MCF 10A (cell line): ENCODE measurements at places on chromosomes 1 and 21.

DNA sequence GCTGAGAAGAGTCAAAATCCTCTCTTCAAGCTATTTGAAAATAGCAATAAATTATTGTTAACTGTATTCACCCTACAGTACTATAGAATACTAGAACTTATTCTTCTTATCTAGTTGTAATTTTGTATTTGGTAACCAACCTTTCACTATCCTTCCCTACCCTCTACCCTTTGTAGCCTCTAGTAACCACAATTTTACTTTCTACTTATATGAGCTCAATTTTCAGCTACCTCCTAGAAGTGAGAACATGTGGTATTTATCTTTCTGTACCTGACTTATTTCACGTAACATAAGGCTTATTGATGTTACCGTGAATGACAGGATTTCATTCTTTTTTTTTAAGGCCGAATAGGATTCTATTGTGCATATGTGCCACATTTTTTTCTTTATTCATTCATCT, 30.0 kb downstream of the ZC3H11B start:
- no peak for DNase-seq

- DNase-seq: no peak
These were observed 104.0 kb downstream of the PAX7 start for GRCh38 chr1:18734461-18735223.

- no peak for DNase-seq
These were observed 11.5 kb upstream of the LRRC8B start for GRCh38 chr1:89512996-89513720.

GRCh38 chr1:7385471-7386225, 385.4 kb upstream of the VAMP3 start:
- no peak for DNase-seq

DNA sequence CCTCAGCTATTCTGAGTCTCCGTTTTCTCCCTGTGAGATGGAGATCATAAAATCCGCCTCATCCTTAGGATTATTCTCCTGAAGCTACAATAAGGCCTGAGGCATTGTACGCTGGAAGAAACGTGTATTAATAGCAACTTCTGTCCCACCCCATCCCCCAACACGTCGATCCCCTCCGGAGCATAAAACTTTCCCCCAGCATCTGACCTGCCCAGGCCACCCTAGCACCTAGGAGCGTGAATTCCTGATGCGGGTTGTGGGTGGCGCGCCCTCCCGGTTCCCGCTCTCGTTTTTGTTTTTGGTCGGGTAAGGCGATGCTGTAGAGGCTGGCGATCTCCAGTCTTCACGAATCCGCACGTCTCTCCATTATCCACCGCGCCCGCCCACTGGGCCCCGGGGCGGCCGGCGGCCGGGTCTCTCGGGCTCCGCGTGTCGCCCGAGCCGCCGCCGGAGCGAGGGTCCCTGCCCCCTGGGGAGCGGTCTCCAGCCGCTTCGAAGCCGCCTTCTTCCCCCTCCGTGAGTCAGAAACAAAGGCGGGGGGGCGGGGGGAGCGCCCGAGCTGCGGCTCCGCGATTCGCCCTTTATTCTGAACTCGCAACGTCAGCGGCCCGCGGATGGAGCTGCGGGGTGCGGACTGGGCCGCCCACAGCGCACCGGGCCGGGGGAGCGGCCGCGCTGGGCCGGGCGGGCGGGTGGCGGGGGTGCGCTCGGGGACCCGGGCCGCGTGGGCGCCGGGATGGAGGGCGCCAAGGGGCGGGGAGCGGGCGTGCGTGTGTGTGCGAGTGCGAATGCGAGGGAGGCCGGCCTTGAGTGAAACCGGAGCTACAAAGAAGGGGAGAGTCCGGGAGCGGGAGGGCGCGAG, at the start of gene PLEKHO1:
TSS of gene PLEKHO1 (plus strand) at position 646 of the 862 bp plus-strand sequence. CDS start 342 bp downstream, outside the sequence.
- peak; percentile 79 for DNase-seq

- peak; percentile 47 for DNase-seq
These were observed 486 bp downstream of the NIPAL3 start for GRCh38 chr1:24415910-24416665.

- no peak for DNase-seq
These were observed 417.7 kb downstream of the PRDM2 start for GRCh38 chr1:14117700-14118099.

- no peak for DNase-seq
These were observed 20.5 kb upstream of the SMYD3 start for GRCh38 chr1:246527402-246528088.

GRCh38 chr1:66933887-66934700, 9.3 kb downstream of the MIER1 start:
- peak; percentile 61 for DNase-seq

DNA sequence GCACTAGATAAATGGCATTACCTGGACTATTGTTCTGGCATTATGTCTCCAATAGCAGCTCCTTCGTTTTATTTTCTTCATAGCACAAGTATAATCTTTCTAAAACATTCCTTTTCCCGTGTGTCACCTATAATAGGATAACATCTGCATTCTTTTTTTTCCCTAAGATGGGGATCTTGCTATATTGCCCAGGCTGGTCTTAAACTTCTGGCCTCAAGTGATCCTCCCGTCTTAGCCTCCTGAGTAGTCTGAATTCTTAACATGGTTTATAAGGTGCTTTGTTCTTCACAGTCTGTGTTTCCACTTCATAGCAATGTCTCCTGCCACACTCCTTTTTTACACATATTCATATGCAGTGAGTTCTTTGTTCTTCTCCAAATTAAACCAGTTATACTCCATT, 8.6 kb upstream of the MOV10 start:
- DNase-seq: no peak

DNA sequence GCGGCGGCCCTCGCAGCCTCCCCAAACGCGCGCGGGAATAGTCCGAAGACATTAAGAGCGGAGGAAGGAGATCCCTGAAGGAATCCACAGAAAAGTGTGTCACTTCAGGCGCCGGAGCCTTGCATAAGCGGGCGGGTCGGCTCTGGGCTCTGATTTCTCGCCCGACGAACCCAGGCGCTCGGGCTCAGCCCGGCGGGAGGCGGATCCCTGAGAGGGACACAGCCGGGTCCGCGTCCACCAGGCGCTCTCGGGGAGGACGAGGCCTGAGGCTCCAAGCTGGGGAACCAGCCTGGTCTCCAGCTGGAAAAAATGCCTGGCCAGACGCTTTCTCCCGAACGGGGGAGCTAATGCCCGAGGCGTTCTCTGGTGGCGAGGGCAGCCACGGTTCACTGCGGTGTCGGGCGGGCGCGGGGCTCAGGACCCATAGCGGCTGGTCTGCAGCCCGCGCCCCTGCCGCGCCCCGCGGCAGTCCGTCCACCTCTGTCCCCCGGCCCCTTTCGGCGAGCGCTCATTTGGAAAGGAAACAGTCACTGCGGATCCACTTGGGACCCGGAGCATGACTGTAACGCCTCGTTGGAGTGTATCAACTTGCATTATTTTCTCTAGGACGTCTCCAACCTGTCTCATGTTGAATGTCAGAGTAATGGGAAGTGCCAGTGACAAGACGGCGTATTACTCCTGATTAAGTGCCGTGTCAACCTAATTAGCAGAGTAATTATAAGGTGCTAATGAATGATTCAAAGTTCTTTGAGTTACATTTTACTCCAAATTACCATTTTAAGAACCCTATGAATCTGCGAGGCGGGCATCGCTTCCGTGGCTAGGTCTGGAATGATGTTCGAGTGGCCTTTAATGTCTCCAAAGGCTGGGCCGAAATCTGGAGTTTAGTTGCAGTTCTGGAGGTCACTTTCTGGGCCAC, 1.6 kb upstream of the BARHL2 start:
- no peak for DNase-seq

GRCh38 chr1:244436336-244437085, 15.2 kb downstream of the ADSS2 start:
- DNase-seq: peak; percentile 55

- no peak for DNase-seq
These were observed 118.2 kb upstream of the ZNF678 start for GRCh38 chr1:227445092-227445674.

DNA sequence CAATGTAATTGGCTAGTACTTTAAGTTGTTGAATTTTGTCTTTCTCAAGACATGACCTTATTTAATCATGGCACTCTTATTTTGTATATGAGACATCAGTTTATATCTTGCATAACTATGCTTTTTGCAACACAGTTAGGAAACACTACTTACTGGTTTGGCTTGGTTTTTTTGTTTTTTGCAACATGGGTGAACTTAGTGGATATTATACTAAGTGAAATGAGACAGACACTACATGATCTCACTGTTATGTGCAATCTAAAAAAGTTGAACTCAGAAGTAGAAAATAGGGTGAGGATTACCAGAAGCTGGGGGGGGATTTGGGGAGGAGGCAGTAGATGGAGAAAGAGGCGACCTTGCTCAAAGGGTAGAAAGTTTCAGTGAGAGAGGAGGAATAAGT, 132.1 kb downstream of the PLA2G4A start:
- peak; percentile 70 for DNase-seq

DNA sequence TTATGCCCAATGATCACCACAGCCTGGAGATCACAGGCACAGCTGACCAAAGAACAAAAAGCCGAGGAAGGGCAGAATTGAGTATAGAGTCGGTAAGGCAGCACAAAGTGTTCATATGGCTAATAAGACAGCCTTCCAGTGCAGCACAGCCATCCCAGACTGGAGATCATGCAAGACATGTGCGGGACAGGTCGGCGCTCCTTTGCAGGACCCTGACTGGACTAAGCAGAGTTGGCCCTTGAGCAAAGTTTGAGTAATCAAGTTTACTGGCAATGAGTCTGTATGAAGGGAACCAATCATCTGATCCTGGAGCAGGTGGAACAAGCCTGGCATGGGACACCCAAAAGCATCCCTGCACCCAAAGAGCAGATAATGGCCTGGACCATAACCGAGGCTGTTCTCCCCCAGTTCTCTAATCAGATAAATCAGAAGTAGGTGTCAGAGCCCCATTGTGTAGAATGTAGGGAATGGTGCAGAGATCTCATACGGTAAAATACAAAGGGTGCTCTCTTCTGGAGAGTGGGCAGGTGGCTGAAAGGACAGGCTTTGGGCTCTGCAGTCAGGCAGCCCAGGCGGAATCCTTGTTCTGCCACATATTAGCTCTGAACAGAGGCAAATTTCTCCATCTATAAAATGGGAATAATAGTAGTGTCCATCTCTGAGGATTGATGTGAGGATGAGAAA, 10.7 kb upstream of the DNASE2B start:
- no peak for DNase-seq

DNA sequence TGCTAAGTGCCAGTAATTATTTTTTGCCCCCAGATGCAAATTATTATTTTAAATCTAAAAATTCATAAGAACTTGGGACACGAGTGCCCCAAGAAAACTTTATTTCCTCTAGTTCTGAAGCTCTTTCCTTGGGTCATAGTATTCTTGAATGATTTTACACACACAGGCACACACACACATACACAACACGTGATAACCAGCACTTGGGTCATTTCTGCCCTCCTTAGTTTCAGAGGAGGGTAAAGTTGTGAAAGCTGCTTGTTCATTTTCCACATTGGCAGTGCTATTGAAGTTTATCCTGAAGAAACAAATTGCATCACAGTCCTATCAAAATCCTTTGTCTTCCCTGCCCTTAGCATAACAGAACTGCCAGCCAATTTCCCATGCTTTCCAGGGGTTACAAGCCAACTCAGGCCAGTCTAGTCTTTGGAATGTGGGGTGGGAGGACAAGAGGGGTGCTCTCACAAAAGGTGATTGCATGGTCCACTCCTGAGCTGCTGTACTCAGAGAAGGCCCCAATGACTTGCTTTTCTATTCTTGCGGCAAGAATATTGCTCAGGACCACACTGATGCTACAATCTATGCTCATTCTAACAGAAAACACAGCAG, 98.5 kb upstream of the POGK start:
- peak; percentile 49 for DNase-seq

DNA sequence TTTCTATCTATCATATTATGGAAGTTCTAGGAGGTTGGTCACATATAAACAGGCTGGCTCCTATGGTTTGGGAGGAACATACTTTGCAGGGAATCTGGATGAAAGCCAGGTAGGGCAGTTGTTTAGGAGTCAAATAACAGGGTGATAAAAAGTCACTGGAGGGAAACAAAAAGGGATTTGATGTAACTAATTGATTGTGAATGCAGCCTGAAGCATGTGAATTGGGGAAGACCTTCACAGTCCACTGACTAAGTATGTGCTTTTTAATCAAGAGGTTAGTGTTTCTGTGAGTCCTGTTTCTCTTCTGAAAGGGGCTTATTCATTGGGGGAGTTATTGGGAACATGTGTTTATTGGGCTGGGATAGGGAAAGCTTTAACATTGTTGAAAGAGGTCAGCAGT, 41.3 kb downstream of the HMCN1 start:
- DNase-seq: peak; percentile 40

DNA sequence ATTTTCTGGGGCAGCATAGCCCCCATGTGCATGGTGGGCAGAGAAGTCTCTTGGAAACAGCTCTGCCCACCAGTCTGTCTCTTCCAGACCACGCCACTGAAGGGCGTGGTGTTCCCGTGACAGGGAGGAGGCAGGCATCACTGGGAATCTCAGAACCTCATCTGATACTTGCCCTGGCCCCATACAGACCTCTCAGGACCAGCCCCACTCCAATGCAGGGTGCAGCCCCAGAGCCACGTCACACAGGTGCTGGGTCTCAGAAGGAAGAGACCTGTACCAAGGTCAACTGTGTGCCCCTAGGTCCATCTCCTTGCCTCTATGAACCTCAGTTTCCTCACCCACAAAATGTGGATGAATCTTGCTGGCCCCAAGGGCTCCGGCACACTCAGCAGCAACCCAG, 7.3 kb downstream of the RAP1GAP start:
- no peak for DNase-seq

DNA sequence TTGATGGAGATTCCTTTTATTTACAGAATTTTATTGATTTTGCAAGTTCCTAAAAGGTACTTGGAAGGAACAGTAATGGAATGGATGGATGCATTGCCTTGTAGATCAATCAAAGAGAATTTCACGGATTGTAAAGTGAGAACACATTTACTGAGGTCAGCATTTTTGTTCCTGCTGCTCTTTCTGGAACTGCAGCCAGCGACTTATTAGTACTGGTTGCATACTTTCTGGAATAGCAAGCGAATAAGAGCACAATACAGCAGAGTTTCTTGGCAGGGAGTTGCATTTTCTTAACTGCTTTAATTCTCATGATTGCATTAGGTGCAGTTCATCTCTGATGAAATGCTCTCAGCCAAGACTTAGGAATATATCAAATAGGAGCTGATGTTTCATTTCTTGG, 106.1 kb upstream of the CHODL start:
- no peak for DNase-seq

GRCh38 chr1:53619367-53620060, 119.5 kb downstream of the GLIS1 start:
- DNase-seq: no peak

DNA sequence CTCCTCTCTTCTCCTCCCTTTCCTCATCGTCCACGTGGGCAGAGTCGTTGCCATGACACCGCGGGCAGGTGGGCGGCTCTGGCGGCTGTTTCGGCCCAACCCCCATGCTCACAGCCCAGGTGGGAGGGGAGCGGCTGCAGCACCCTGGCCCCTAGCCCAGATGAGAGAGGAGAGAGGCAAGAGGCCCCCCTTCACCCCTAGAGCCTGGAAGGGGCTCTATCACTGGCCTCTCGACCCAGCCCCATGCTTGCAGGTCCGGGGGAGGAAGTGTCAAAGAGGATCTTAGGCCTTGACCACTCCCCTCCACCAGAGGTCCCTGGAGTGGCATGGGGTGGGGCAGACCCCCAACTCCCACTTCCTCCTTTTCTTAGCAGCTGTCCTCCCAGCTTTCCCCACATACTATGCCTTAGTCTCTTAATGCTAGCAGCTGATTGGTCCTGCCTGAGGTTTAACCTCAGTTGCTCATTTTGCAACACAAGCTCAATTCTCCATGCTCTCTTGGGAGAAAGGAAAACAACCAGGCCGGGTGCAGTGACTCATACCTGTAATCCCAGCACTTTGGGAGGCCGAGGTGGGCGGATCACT, 10.4 kb downstream of the DLGAP3 start:
- no peak for DNase-seq
